ENCODE measurements at places on chromosomes 11 and 22. TPM values are rescaled to one million over a fixed set of nuclear protein-coding genes. Genes with fewer than 3 reads are reported as not detected.

DNA sequence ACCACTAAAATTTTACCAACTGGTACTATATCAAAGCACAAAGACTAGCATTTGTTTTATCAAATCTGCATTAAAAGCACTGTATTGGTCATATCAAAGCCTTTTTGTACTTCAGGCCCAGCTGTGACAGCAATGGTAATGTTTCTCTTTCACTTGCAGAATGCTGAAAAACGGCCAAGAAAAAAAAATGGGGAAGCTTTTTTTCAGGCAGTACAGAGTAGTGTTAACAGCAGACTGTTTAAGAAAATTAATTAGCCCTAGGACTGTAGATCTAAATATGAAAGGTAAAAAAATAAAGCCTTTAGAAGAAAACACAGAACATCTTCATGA is 33.3 kb downstream of the DENND5A start:
- DNase-seq, result no peak
- H3K4me1 ChIP-seq, result peaks cover 28% of the 10 kb centered on the region
- H3K27me3 ChIP-seq, result no peaks in the 10 kb centered on the region
- H3K4me3 ChIP-seq, result no peak overlapping the region
- H3K27ac ChIP-seq, result peak overlapping the region; percentile 45

- H3K27me3 ChIP-seq, result no peaks in the 10 kb centered on the region
- peaks cover 24% of the 10 kb centered on the region for H3K4me1 ChIP-seq
- H3K4me3 ChIP-seq, result no peak overlapping the region
- H3K36me3 ChIP-seq, result no peaks in the 10 kb centered on the region
- no peak overlapping the region for H3K27ac ChIP-seq
- DNase-seq, result no peak
Observed at GRCh38 chr11:73182824-73183321, 35.2 kb upstream of the P2RY2 start.

DNA sequence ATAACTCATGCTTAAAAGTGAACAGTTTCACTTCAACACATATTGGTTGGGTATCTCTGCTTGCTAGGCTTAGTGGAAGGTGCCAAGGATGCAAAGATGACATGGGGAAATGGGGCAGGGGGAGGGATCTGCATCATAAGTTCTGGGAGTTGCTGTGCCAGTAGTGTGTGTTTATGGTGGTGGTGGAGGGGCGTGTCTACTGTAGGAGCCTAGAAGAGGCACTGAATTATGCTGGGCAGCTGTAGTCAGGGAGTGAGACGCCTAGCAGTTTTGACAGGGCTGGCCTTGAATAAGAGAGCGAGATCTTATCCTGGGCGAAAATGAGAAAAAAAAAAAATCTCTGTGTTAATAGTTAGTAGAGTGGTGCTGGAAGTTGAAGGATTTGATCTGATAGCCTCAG is 3.0 kb downstream of the ELMOD1 start:
- peaks cover 19% of the 10 kb centered on the region for H3K4me1 ChIP-seq
- H3K36me3 ChIP-seq, result no peaks in the 10 kb centered on the region
- H3K27ac ChIP-seq, result no peak overlapping the region
- H3K4me3 ChIP-seq, result no peak overlapping the region
- H3K27me3 ChIP-seq, result peaks cover 25% of the 10 kb centered on the region
- no peak for DNase-seq

- H3K4me3 ChIP-seq, result peak overlapping the region; percentile 88
- H3K27me3 ChIP-seq, result no peaks in the 10 kb centered on the region
- H3K4me1 ChIP-seq, result peaks cover 53% of the 10 kb centered on the region
- peak overlapping the region; percentile 98 for H3K27ac ChIP-seq
- peaks cover 51% of the 10 kb centered on the region for H3K36me3 ChIP-seq
Observed at GRCh38 chr11:75565221-75565814, 3.3 kb downstream of the SERPINH1 start.

GRCh38 chr11:124109377-124109776 is 5.9 kb upstream of the VWA5A start:
- H3K27ac ChIP-seq, result no peak overlapping the region
- H3K27me3 ChIP-seq, result no peaks in the 10 kb centered on the region
- H3K4me3 ChIP-seq, result no peak overlapping the region
- no peaks in the 10 kb centered on the region for H3K4me1 ChIP-seq

DNA sequence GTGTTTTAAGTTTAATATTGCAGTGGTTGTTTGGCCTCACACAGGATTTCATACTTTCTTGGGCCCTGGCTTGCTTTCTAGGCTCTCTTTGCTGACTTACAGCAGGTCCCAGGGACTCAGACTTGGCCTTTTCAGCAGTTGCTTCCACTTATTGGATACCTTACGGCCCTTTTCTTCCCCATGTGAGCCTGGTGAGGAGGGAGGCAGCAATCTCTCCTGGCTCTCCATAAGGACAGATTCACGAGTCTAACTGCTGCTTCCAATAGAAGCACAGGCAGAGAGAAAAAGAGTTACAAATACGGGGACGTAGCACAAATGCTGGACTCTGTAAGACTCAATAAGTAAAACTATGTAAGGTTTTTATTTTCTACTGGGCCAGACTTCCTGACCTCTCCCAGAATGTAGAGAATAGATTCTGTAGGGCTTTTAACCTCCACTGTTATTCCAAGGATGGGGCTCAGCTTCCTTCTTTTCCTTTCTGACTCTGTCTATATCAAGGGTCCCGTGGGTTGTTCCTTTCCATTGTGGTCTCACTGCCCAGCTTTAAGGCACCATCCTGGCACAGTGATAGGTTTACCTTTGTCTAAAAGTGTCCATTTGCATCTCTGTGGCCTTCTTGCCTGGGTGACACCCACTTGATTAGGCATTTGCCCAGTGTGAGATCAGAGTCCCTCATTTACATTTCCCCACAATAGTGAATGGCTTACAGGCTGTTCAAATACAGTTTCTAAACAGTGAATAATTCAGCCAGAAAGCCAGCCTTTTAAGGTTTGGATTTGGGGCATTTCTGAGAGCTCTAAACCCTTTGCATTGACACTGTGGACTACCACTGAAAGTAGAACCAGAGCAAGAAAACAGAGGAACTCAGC is 92.8 kb downstream of the RASSF10 start:
- H3K4me3 ChIP-seq, result no peak overlapping the region
- H3K4me1 ChIP-seq, result peaks cover 13% of the 10 kb centered on the region
- no peak overlapping the region for H3K27ac ChIP-seq
- H3K27me3 ChIP-seq, result no peaks in the 10 kb centered on the region
- H3K36me3 ChIP-seq, result no peaks in the 10 kb centered on the region

DNA sequence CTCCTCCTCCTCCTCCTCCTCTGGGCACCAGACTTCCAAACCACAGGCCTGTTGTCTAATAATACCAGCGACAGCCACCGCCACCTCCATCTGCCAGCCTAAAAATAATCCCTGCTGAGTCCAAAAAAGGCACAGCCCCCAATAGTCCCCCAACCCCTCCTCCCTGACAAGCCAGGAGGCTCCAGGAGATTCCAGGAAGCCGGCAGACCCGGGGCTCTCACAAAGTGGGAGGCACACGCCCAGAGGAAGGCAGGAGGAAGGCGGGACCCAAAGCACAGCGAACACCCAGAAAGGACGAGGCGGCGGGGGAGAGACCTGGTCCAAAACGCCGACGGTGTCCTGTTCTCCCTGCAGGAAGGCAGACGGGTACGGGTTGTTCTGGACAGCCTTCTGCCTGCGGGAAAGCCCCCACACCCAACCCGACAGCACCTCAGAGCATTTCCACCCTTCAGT is 5.9 kb downstream of the IGSF9B start:
- H3K4me1 ChIP-seq, result peaks cover 15% of the 10 kb centered on the region
- H3K27me3 ChIP-seq, result peaks cover 20% of the 10 kb centered on the region
- H3K27ac ChIP-seq, result no peak overlapping the region
- no peak overlapping the region for H3K4me3 ChIP-seq

DNA sequence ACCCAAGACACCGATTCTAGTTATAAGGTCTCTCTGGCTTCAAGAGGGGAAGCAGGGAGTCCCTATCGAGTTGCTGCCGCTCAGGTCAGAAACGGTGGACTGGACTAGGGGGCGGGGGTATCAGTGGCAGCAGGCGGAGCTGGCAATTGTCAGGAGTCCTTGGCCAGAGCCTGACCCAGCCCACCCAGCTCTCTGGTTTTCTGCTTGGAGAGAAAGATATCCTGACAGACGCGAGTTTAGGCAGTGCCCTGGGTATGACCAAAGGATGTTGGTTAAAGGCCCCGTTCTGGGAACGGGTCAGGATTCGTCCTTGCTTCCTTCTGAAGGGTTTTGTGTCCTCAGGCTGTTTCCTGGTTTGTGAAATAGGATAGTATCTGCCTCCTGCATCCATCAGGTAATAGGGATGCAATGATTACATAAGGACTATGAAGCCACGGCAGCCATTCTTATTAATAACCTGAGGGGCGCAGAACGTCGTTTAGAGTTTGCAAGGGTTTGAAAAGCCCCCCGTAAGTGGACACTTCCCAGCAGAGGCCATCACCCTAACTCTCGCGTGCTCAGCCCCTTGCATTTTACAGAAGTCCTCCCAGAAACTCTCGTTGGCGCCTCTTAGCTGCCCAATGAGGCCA is 700 bp upstream of the DEPDC5 start:
- DNase-seq, result no peak
- H3K27me3 ChIP-seq, result no peaks in the 10 kb centered on the region
- peak overlapping the region; percentile 25 for H3K4me3 ChIP-seq
- peak overlapping the region; percentile 98 for H3K27ac ChIP-seq
- H3K36me3 ChIP-seq, result no peaks in the 10 kb centered on the region

DNA sequence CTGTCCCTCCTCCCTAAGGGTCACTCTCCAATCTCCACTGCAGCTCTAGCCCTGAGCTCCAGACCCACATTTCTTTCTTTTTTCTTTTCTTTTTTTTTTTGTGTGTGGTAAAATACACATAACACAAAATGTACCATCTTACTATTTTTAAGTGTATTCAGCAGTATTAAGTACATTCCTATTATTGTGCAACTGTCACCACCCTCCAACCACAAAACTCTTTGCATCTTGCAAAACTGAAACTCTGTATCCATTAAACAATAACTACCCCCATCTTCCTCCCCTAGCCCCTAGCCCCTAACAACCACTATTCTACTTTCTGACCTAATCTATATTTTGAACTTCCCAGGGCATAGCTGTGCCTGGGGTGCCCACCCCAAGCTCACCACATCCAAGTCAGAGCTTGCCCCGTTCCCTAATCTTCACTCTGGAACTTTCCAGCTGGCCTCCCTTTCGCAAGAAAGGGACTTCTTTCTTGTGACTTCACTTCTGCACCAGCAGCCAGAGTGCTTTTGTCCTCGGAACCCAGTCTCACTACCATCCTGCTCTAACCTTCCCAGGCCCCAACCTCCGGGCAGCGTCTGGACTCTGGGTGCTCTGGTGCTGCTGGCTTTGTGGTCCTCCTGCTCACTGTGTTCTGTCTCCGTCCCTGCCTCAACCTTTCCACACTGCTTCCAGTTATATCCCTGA is 30.7 kb downstream of the PARVG start:
- no peaks in the 10 kb centered on the region for H3K36me3 ChIP-seq
- H3K27me3 ChIP-seq, result no peaks in the 10 kb centered on the region
- peak; percentile 27 for DNase-seq
- peaks cover 12% of the 10 kb centered on the region for H3K4me1 ChIP-seq
- no peak overlapping the region for H3K4me3 ChIP-seq
- H3K27ac ChIP-seq, result no peak overlapping the region

DNA sequence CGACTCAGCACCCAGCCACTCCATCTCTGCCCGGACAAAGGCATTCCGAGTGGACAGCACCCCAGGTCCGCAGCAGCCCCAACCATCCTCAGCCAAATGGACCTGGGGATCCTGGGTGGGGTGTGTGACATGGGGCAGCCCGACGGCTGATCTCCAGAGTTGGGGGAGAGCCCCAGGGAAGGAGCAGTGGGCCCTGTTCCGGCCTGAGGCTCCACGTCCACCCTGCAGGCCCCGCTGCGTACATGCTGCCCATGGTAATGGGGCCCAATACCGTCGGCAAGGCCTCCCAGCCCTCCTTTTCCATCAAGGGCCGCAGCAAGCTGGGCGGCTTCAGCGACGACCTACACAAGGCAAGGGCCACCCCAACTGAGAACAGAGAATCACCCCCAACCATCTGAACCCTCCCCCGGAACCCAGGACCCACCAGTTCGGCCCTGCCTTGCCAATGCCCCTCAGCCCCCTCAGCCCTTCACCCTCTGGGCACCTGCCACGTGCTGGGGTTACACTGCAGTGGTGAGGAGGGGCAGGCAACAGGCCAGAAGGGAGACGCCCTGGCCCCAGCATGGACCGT is 5.4 kb downstream of the SCGB1C1 start:
- peak; percentile 68 for DNase-seq
- H3K27me3 ChIP-seq, result no peaks in the 10 kb centered on the region
- H3K27ac ChIP-seq, result no peak overlapping the region

GRCh38 chr11:763549-764321 is 13.6 kb downstream of the GATD1 start:
- H3K4me3 ChIP-seq, result no peak overlapping the region
- DNase-seq, result no peak
- peak overlapping the region; percentile 17 for H3K27ac ChIP-seq
- no peaks in the 10 kb centered on the region for H3K27me3 ChIP-seq
- peaks cover 77% of the 10 kb centered on the region for H3K36me3 ChIP-seq

DNA sequence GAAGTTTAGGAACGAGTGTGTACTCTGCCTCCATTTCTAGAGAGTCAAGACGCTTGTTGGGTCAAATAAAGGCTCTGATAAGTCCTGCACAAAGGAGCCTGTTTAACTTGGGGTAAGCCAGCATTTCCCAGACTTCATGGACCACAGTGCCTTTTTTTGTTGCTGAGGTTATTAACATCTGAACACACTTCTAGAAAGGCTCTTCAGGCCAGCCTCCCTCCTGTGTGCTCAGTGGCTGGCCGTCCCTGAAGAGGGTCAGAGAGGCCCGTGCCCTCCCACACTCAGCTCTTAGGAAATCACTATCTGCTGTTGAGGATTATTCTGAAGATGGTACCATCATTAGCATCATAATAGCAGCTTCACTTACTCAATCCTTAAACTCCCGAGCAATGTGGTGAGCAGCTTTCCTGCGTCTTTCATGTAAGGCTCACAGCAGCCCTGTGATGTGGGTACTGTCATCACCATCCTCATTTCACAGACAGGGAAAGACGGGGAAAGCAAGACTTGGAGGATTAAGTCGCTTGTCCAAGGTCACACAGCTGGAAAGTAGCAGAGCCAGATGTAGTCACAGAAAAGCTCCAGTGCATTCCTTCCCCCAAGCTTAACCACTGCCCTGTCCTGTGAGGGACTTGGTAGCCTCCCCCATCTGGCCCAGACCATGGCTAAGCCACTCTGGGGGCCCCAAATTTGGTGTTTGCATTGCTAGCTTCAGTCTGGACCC is 71.3 kb downstream of the TSPAN18 start:
- H3K27me3 ChIP-seq, result no peaks in the 10 kb centered on the region
- DNase-seq, result no peak
- no peaks in the 10 kb centered on the region for H3K4me1 ChIP-seq

DNA sequence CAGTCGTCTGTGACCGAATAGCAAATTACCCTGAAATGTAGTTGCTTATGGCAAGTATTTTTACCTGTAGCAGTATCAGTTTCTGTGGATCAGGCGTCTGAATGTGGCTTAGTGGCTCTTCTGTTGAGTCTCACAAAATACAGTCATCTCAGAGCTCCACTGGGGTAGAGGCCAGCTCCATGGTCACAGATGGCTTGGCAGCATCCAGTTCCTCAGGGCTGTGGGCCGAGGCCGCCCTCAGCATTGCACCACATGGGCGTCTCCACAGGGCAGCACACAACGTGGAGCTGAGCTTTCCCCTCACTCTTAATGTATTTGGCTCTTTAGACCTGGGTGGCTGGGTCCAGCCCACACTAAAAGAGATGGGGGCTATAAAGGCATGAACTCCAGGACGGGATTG is 57.8 kb downstream of the SBF1 start:
- no peaks in the 10 kb centered on the region for H3K4me1 ChIP-seq
- no peak overlapping the region for H3K27ac ChIP-seq
- no peak overlapping the region for H3K4me3 ChIP-seq
- H3K27me3 ChIP-seq, result no peaks in the 10 kb centered on the region
- peaks cover 77% of the 10 kb centered on the region for H3K36me3 ChIP-seq
- DNase-seq, result no peak

Gene MPPED2
- 0.49 TPM for total RNA-seq

Gene KRTAP5-10
- not detected for total RNA-seq

Gene MS4A4E
- total RNA-seq, result 9.1 TPM

Gene KREMEN1
- 16.6 TPM for total RNA-seq

Gene TIMM10B
- total RNA-seq, result 44.8 TPM

Gene CCDC86
- 9.0 TPM for total RNA-seq

Gene CLDN25
- not detected for total RNA-seq

Measured in upper lobe of left lung (tissue), 6 donors.